ENCODE measurements at places on chromosomes 4 and X.

DNA sequence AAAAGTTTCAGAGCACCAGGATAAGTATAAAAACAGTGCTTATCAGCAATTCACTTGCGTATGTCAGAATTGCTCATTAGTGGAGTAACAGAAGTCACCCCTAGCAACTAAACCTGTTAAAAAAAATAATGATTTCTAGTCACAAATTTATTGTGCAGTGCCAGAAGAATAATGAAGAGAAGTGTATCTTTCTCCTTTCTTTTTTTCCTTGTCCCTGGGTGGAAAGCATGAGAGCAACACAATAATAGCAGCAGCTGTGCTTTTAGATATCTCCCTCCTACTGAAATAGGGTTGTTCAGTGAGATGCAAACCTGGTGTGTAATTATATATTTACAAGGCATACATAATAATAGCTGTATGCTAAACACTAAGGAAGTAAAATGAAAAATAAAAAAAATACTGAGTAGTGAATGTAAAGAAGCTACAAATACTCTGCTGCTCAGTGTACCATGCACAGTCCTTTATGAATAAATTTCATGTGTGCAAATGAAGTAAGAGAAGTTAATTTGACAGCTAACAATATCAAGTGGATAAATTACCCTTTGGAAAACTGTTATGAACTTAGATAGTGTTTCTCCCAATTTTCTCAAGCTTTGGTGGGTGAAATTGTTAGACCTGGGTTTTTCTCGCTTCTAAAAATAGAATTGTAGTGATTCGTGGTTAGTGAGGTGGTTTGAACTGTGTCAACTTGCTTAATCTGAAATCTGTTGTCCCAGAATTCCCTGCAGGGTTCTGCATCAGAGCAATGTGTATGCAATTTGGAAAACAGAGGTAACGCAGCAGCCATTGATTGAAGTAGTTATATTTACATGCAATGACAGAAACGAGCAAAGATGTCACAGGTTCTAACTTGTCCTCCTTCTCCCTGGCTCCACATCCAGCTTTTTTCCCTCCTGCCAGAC, 125.7 kb upstream of the NDST3 start:
- no peak for DNase-seq

- no peak for DNase-seq
Measured at GRCh38 chr4:113148925-113149324, 99.5 kb downstream of the ANK2 start.

GRCh38 chr4:8862800-8863685, 8.6 kb downstream of the HMX1 start:
- DNase-seq, result no peak

DNA sequence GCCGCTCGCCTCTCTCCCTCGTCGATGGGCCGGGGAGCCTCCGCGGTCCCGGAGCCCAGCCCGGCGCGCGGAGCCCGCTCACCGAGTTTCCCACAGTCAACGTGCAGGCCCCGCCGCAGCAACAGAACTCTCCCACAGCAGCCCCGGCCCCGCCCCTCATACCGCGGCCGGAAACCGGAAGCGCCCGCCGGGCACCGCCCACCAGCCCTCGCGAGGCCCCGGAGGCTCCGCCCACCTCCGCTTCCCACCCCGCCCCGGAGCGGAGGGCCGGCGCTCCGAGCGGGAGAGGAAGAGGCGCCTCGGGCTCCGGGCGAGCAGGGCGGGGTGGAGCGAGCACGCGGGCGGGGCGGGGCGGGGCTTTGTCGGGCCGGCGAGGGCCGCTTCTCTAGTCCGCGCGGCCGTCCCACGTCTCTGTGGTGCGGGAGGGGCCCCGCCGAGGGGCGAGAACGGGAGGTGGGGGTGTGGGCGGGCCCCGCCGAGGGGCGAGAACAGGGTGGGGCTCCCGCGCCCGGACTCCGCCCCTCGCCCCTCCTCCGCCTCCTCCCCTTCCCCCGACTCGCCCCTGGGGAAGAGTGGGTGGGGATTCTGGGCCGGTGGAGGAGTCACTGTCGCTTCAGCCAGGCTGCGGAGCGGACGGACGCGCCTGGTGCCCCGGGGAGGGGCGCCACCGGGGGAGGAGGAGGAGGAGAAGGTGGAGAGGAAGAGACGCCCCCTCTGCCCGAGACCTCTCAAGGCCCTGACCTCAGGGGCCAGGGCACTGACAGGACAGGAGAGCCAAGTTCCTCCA, at the start of the genes ABCD1 and BCAP31:
ABCD1 (plus strand) TSS at position 605 of the 787 bp plus-strand sequence. CDS start 411 bp downstream, outside the sequence.
BCAP31 (minus strand) TSS at position 136 of the 787 bp plus-strand sequence. CDS start 1,143 bp downstream, outside the sequence.
- peak; percentile 51 for DNase-seq

DNA sequence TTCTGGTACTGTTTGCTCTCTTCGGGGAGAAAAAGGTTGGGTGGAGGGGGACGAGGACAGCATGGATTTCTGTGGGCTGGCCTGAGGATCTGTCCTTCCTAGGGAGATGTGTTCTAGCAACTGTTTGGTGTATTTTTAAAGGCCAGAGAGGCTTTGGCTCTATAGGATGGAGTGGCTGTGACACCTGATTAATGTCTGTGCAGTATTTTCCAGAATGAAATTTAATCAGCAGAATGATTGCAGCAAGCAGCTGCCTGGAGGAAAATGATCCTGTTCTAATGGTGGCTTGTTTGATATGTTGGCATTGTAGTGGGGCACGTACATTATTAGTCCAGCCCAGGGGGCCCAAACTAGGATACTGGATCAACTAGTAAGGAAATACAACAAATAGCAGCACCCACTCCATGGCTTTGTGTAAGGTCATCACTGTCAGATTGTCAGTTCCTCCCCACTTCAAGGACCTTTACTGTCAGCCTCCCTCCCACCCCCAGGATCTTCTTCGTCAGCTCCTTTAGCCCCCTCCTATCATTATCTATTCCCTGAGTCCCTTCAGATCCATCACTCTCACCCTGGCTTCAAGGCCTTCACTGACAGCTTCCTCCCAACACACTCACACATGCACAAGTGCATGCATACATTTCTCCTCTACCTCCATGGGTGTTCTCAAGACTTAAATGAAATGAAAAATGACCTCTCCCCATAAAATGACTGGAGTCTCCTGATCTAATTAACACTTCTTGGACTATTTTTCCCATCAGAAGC, 10.4 kb upstream of the TMEM255A start:
- DNase-seq, result no peak

DNA sequence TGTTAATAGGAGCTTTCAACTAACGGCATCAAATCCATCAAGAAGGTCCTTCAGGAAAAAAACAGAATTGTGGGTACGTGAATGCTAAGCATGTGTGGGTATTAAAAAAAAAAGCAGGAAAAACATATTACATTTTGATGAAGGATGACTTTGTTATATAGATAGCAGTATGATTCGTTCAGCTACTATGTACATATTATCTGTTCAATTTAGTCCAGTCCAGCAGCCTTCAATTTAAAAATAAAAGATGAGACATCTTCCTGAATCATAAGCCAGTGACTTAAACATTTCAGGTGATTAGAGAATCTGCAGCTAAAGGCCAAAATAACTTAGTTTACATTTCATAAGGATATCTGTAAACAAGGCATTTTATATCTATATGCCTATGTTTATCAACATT, 63.4 kb downstream of the LCORL start:
- no peak for DNase-seq

DNA sequence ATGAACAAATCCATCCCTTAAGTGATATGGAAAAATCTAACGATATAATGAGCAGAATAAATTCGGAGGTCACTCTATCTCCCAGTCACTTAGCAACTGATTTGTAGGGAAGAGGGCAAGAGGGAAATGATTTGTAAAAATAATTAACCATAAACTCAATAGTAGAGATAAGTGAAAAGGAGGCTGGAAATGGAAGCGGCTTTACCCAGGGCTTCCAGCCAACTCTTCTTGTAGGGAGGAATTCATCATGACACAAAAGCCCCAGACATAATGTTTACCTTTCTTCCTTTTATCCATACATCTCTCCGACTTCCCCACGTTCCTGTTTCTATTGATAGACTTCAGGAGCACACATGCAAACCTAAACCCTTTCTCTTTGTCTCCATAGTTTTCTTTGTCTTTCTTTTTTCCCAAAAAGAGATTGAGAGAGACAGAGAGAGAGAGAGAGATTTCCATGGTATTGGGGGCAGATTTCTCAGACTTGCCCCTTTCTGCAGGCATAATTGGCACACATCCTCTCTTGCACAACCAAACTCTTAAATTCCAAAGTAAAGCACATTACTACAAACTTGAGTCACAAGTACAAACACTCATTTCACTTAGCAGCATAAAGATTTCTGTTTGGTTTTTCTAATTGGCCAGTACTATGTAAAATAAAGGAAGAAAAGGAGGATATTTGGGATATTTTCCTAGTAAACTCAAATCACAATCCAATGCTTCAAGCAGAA, 140.9 kb downstream of the MAPK10 start:
- peak; percentile 53 for DNase-seq

DNA sequence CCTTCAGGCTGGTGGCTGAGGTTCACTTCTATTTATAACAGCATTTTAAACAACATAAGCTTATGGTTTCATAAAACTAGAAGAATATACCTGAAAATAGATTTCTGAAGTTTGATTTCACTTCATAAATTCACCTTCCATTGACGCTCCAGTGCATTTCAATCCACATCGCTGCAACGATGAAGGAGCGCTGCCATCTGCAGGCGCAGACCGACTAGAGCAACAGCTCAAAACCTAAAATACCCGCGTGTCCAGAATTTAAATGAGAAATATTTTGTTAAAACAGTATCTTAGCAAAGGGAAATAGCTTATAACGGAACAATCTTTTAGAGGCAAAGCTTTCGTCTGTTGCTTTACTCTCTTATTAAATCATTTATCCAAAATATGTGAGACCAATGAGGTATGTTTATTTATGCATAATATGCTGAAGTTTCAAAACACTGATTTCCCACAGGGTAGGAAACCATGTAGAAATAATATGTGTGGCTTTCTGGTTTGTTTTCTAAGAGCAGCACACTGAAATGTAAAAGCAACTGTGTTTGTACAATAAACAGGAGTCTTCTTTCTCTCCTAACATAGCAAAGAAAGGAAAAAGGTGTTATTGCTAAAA, 816.4 kb upstream of the FRG1 start:
- peak; percentile 28 for DNase-seq

GRCh38 chr4:168923526-168924194, 86.4 kb downstream of the CBR4 start:
- peak; percentile 54 for DNase-seq

- DNase-seq, result no peak
Measured at GRCh38 chrX:38881727-38882126, 80.5 kb downstream of the MID1IP1 start.

DNA sequence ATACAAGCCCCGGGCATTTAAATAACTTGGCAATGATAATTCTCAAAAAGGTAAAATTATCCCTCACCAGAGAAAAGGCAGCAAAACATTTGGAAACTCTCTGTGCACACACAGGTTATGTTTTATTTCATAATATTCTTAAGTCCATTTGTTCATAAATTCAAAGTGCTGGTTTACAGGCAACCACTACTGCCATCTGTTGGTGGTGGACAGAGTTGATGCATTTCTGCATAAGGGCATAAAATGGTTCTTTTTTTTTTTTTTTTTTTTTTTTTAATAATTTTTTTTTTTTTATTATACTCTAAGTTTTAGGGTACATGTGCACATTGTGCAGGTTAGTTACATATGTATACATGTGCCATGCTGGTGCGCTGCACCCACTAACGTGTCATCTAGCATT, 31.5 kb upstream of the IL21 start:
- DNase-seq, result no peak

- DNase-seq, result no peak
Measured at GRCh38 chr4:17797808-17798207, 12.7 kb downstream of the DCAF16 start.

- no peak for DNase-seq
Measured at GRCh38 chr4:178665916-178666315, 1223.7 kb upstream of the AGA start.

DNA sequence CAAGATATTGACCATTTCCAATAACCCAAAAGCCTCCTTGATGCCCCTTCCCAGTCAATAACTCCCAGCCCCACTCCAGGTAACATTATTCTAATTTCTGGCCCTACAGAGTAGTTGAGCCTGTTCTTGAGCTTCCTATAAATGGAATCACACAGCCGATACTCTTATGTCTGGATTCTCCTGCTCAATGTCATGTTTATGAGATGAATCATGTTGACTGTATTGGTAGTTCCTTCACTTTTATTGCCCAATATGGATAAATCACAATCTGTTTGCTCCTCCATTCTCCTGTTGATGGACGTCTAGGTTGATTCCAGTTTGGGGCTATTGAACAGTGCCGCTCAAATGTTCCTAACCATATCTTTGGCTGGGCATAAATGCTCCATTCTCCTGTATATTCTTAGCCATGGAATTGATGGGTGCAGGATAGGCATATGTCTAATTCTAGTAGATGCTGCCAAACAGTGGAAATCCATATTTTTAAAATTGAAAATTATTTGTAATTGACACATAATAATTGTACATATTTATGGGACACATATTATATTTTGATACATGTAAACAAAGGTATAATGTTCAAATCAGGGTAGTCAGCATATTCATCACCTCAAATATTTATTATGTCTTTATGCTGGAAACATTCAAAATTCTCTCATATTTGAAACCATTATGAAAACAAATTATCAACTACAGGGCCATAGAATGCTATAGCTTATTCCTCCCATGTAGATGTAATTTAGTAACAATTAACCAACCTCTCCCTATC, 40.5 kb upstream of the SLC2A9 start:
- DNase-seq, result no peak

DNA sequence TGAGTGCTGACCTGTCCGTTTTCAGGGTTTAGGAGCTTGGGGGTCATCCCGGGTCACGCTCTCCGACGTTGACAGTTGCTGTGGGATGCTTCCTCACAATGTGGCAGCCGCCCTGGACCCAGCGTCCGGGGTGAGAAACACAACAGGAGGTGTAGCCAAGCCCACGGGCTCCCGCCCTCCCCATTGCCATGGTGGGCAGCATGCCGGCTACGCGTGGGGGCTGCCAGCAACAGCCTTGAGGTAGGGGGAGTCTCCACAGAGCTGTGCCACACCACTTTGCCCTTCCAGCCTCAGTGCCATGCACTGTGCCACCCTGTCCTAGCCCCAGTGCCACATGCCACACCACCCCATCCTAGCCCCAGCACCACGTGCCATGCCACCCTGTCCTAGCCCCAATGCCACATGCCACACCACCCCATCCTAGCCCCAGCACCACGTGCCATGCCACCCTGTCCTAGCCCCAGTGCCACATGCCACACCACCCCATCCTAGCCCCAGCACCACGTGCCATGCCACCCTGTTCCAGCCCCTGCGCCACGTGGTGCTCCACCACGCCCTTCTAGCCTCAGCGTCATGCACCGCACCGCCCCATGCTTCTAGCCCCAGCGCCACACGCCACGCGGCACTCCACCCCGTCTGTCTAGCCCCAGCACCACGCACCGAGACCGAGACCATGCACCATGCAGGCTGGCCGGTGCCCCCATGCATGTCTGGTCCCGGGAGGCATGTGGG, 8.5 kb upstream of the HGFAC start:
- no peak for DNase-seq

DNA sequence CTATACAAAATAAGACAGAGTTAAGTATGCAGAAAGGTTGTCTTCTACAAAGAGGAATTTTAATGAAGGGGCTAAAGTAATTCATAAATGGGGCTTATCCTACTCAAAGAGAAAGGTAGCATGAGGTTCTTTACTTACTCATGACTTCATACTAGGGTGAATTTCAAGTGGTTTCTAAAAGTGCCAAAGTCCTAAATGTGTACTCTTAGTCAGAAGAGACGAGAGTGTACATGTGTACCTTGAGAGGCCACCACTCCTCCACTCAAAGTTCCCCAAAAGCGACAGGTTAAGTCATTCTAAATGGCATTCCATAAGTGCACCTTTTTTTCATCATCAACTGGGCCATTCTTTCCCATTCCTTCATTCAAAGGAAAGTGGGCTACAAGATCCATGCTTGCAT, 21.9 kb downstream of the EDA2R start:
- DNase-seq, result no peak

All from skeletal muscle cell (primary cell).